ENCODE measurements at places on chromosomes 3 and 15. TPM values are rescaled to one million over a fixed set of nuclear protein-coding genes. Genes with fewer than 3 reads are reported as not detected.

The PLAAT1 gene
- not detected for total RNA-seq

- H3K27ac ChIP-seq, result peak overlapping the region; percentile 62
- no peak for DNase-seq
- H3K27me3 ChIP-seq, result no peaks in the 10 kb centered on the region
- H3K36me3 ChIP-seq, result peaks cover 29% of the 10 kb centered on the region
- peaks cover 34% of the 10 kb centered on the region for H3K4me1 ChIP-seq
Observed at GRCh38 chr15:58632789-58633188, 116.7 kb downstream of the ADAM10 start.

GRCh38 chr15:89677381-89677780 lies 1.8 kb downstream of the PLIN1 start:
- no peak overlapping the region for H3K4me3 ChIP-seq
- H3K27ac ChIP-seq, result no peak overlapping the region
- H3K4me1 ChIP-seq, result peaks cover 12% of the 10 kb centered on the region
- DNase-seq, result peak; percentile 76
- H3K27me3 ChIP-seq, result no peaks in the 10 kb centered on the region

The USP50 gene
- 2.0 TPM for total RNA-seq

DNA sequence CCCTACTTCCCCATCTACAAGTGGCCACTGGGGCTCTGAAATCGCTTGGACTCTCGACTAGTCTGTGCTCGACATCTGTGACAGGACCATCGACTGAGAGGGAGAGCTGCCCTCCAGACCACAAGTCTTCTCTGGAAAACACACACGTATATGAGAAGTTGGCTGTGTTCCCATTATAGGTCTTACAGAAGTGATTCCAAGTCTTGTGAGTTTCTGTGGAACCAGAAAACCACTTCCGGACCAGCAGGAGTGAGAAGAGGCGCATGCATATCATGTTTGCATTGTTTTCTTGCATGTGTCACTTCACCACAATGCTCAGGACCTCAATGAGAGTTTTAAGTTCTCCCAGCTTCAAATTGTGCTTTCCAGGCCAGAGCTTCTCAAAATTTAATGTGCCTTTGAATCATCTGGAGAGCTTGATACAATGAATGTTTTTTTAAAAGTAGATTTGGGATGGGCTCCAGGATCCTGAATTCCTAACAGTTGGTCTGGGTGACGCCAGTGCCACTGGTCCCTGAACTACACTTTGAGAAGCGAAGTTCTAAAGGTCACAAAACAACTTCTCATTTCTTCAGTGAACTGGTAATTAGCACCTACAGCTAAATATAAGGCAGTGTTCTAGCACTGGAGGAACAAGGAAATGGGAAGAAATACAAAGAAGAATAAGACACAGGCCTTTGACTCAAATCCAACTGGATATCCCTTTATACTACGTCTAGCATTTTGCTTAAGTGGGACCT lies 15.7 kb downstream of the LIPC start:
- DNase-seq, result no peak
- no peak overlapping the region for H3K4me3 ChIP-seq
- no peaks in the 10 kb centered on the region for H3K27me3 ChIP-seq
- H3K27ac ChIP-seq, result no peak overlapping the region
- no peaks in the 10 kb centered on the region for H3K36me3 ChIP-seq
- H3K4me1 ChIP-seq, result peaks cover 13% of the 10 kb centered on the region

DNA sequence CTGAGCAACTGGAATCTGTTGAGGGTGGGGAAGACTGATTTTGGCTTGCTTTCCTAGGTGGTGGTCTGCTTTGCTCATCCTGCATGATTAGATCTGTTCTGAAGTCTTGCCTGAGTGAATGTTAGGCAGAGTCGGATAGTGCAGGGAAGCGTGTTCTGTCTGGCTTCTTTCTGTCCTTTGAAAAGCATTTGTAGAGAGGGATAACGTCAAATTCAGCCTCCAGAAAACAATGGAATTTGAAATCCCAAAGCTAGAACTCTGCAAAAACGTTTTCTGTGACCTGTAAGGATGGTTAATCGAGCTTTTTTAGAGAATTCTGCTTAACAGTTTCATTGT lies 1.4 kb downstream of the GLCE start:
- H3K4me3 ChIP-seq, result peak overlapping the region; percentile 97
- H3K36me3 ChIP-seq, result no peaks in the 10 kb centered on the region
- no peaks in the 10 kb centered on the region for H3K27me3 ChIP-seq
- no peak for DNase-seq
- peak overlapping the region; percentile 77 for H3K27ac ChIP-seq
- peaks cover 15% of the 10 kb centered on the region for H3K4me1 ChIP-seq

DNA sequence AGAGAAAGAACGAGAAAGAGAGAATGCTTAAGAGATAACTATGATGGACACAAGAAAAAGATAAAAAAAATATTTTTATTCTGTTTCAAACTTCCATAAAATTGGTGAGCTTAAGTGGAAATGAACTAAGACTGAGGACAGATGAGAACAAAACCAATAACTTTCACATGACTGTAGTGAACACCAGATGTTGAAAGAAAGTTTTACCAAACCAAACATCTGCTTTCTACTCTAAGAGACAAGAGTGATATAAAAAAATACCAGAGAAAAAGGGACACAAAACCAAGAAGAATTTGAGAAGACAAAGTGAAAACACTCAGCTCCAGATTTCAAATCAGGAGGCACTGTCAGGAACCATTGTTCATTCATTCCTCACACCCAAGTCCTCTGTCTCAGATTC lies 147.9 kb downstream of the IMPG2 start:
- no peaks in the 10 kb centered on the region for H3K4me1 ChIP-seq
- H3K36me3 ChIP-seq, result no peaks in the 10 kb centered on the region
- H3K27me3 ChIP-seq, result no peaks in the 10 kb centered on the region
- H3K27ac ChIP-seq, result no peak overlapping the region

The ABHD14A gene
- total RNA-seq, result 12.2 TPM

The ANKRD63 gene
- 0.42 TPM for total RNA-seq

The C15orf62 gene
- total RNA-seq, result not detected
